NCI-H446 treated with DMSO at 0.1 percent for 48 hours (cell line): ENCODE measurements at places on chromosomes 1 and 21.

GRCh38 chr1:24961961-24962861, 32.1 kb upstream of the RUNX3 start:
- DNase-seq = no peak

GRCh38 chr1:182702826-182703524, 18.6 kb upstream of the RGS8 start:
- no peak for DNase-seq

DNA sequence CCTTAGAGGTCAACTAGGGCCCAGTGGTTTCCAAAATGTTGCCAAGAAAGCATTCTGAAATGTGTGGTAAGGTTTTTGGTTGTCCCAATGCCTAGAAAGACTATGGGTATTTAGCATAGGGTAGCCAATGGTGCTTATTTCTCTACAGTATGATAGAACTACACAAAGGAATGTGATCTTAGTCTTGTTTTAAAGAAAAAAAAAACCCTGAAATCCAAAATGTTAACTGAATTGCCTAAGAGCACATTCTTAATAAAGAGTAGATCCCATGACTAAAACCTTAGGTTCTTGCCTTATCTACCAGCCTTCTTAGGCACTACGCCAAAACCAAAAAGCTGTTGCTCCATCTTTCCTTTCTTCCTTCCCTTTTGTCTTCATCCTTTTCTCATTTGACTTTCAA, 428.2 kb downstream of the MRPL39 start:
- DNase-seq = no peak

DNA sequence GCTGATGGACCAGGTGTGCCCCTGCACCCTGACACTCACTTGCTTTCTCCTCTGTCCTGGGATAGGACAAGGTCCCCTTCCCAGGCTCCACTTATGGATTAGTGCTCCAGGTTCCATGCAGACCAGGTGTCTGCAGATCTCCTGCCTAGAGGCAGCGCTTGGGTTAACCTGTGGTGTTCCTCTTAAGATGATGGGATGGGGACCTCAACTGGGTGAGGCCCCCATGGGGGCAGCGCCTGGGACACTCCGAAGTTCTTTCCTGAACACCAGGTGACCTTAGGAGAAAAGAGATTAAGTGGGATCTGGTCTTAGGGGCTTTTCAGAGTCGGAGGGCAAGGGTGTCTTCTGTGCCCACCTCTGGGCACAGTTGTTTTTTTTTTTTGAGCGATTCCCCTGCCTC, 21.2 kb downstream of the TNNT2 start:
- DNase-seq = no peak

- DNase-seq = no peak
Observed at GRCh38 chr1:170857955-170858354, 77.4 kb upstream of the MROH9 start.

DNA sequence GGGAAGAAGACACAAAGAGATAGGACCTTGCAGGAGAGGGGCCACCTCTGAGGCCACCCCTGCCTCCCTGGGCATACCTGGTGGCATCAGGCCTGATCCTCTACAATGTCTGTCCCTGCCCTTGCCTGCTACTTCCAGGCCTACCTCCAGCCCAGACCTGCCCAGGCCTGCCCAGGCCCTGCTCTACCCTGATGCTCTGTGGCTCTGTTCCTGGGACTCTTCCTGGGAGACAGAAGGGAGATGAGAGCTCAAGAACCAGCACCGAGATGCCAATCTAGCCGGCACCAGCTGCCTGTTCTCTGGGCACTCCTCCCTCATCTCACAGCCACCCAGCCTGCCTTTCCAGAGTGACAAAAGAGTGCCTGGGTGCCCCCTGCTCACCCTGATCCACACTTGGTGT, 2.7 kb downstream of the CELF3 start:
- no peak for DNase-seq

GRCh38 chr1:42680921-42681683, 1.1 kb upstream of the YBX1 start:
- DNase-seq = no peak

GRCh38 chr21:15560383-15561056, 169.3 kb upstream of the USP25 start:
- no peak for DNase-seq

DNA sequence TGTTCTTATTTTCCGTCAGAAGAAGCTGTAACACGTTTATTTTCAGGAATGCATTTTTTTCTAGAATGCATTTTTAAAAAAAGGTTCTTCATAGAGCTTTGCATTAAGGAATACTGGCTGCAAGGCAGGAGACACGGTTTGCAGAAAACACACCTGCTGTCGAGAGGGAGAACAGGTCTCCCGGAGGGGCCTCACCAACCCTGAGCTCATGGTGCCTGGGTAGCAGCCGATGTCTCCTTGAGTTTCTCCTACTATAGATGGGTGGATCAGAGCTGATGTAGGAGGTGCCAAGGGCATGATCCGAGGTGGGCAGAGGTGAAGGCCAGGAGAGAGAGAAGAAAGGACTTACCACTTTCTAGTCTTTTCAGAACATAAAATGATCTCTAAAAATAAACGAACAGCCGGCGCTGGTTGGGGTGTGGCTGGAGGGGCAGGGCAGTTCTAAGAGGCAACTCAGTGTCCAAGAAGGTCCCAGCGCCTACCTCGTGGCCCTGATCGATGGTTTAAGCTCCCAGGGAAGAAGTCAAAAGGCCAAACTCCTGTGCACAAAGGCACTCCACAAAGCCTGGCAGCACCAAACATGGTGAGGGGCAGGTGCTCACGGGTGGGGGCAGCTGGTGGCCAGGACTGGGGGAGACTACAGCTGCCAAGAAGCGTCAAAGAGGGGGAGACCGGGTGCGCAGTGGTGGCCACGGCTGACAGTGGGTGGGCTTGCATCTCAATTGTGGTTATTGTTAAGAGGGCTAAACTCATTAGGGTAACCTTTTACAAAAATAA, 12.2 kb downstream of the MORN1 start:
- DNase-seq = no peak

- DNase-seq = no peak
Observed at GRCh38 chr1:61740751-61741700, 1.3 kb upstream of the PATJ start.

- DNase-seq = no peak
Observed at GRCh38 chr1:205502992-205503391, 1.5 kb upstream of the CDK18 start.

DNA sequence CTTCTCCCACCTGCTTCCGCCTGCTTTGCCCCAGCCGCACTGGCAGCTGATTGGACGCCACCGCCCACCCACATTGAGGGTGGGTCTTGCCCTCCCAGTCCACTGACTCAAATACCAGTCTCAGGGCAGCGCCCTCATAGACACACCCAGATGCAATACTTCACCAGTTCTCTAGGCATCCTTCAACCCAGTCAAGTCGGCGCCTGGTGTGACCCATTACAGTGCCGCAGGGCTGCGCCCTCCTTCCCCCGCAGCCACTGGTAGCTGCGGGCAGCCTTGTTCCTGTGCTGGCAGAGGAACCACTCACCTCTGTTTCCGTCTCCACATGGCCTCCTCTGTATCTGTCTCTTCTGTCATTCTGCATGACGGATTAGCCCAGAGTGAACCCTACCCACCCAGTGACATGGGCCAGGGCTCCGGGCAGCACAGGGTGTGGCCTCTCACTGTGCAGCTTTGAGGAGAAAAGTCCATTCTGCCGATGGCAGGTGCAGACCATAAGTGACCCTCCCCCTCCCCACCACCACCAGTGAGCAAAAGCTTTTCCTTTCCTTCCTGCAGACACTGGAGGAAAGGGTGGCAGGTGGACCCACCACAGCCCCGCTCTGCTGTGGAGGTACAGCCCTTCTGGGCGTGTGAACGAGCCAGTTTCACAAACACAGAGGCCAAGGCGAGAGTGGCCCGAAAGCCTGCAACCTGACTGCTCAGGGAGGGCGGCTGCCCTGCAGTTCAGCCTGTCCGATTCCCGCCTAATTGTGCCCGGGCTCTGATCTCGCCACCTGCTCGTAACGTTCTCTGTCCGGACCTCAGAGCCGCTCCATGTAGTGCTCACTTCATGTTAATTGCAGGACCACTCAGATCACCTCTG, 57.1 kb downstream of the FAAP20 start:
- DNase-seq = no peak

DNA sequence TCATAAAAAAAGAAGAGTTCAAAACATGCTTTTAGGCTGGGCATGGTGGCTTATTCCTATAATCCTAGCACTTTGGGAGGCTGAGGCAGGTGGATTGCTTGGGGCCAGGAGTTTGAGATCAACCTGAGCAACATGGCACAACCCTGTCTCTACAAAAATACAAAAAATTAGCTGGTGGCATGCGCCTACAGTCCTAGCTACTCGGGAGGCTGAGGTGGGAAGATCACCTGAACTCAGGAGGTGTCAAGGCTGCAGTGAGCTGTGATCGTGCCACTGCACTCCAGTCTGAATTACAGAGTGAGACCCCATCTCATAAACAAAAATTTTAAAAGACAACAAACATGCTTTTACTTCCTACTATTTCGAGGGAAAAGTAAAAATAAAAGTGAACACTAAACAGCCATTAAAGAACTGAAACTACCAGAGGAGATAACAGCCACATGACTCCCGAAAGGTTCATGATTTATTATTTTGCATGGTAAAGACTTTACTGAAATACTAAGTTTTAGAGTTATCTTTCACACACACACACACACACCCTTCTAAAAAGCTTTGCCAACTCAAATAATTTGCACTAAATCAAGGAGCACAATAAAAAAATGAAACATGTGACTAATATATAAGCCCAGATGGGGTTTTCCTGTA, 48.1 kb downstream of the USP1 start:
- DNase-seq = no peak

- no peak for DNase-seq
Observed at GRCh38 chr1:997713-997992, 2.2 kb downstream of the HES4 start.

DNA sequence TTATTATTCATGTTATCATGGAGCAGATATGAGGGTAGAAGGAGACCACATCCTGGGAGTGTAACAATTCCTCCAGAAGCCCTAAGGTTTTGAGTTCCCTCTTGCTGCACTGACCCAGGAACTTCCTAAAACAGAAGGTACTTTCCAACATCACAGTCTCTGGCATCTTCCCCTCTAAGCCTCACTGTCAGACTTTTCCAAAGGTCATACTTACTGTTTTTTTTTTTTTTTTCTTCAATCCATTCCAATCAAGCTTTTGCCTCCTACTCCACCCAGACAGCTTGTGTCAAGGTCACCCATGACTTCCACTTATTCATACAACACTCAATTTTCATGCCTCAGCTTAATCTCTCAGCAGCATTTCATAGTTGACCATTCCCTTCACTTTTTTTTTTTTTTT, 18.4 kb upstream of the UQCRHL start:
- no peak for DNase-seq

DNA sequence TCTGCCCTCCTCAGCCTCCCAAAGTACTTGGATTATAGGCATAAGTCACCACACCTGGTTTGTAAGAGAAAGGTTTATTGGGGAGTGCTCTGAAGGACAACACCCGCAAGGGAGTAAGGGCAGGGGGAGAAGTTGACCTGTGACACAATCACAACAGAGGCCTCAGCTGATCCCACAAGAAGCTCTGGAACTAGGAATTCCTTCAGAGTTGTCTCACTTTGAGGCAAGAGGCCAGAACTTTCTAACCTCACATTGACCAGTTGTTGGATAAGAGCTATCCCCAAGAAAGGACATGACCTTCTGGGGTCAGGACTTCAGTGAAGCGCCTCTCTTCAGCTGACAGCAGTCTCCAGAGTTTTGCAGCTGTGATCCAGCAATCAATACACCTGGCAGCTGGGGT, 27.4 kb upstream of the RC3H1 start:
- DNase-seq = no peak

- DNase-seq = no peak
Observed at GRCh38 chr1:2433936-2434655, 21.7 kb upstream of the PEX10 start.

DNA sequence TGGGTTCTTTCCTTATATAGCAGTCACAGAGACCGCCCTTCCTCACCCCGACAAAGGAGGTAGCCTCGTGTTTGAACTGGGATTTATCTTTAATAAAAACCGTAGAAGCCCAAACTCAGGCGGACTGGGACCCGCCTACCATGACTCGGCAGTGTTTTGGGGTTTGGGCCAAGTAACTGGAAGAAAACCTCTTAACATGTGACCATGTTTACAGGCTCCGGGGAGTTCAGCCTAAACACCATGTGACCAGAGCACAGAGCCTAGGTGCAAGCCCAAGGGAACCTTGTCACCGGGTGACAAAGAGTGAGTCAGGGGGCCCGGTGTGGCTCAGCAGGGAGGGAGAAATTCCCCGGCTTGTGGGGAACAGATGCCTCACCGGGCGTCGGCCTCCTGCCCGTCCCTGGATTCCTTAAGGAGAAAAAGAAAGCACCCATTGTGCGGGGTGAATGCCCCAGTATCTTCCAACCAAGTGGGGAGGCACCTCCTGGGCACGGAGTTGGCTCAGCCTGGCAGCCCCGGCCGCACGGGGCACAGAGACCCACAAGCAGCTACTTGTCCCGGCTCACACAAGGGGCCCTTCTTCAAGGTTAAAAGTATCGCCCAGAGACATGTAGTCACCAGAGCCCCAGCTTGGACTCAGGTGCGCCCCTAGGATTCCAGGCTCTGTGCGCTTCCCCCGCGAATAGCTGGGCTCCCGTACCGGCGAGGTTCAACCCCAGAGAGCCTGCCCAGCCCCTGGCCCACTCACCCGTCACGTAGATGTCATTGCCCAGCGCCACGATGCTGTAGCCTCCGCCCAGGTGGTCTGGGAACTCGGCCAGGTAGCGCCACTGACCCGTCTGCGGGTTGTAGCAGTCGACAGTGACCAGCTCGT, 1.4 kb downstream of the KLHL21 start:
- DNase-seq = peak; percentile 33

- no peak for DNase-seq
Observed at GRCh38 chr1:198669023-198669698, 30.3 kb downstream of the PTPRC start.
